AG04449 (cell line): ENCODE measurements at places on chromosomes 1 and 21.

GRCh38 chr1:228979774-228980173 lies 244.5 kb downstream of the RHOU start:
- no peak for DNase-seq

DNA sequence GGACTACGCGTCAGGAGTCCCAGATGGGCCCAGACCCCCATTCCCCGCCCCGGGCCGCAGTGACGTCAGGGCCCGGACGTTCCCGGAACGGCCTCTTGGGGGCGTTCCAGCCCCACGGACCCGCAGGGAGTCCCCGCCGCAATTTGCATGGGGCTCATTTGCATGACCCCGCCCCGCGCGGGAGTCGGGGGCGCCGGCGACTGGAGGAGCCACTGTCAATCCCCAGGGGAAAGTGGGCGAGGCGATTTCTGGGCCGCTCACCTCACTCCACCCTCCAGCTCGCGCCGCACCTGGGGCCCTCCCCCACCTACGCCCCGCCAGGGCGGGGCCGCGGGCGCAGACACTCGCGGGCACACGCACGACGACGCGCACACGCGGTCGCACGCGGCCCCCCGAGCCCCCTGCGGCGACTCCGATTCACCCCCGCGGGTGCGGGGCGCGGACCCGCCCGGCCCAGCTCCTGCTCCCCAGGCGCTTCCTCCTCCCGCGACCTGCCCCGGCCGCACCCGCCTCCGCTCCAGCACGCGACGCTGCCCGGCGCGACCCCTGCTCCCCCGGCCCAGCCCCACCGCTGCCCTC lies 13.2 kb downstream of the AGRN start:
- no peak for DNase-seq

GRCh38 chr1:15953294-15953771 lies 22.6 kb downstream of the ZBTB17 start:
- DNase-seq = no peak

GRCh38 chr1:2304921-2305681 lies 77.0 kb downstream of the SKI start:
- no peak for DNase-seq

DNA sequence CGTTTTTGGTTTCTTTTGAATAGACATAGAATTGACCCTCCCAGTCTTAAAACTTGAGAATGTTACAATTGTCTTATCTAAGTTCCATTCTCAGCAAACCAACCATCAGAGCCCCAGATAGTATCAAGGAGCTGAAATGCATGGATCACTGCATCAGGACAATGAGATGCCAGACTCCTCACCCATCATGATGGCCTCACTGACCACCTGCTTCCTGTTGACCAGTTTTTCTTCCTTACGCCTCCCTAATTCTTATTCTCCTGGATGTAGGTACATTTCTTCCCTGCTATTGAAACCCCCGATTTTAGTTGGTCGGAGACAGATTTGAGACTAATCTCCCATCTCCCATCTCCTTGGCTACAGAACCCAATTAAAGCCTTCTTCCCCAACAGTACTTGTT lies 17.7 kb downstream of the MATN1 start:
- DNase-seq = no peak

- no peak for DNase-seq
Observed at GRCh38 chr1:16955186-16955585, 25.2 kb downstream of the MFAP2 start.

- DNase-seq = no peak
Observed at GRCh38 chr1:223030871-223031400, 112.1 kb downstream of the TLR5 start.

- DNase-seq = no peak
Observed at GRCh38 chr1:96580920-96581319, 140.7 kb upstream of the PTBP2 start.

DNA sequence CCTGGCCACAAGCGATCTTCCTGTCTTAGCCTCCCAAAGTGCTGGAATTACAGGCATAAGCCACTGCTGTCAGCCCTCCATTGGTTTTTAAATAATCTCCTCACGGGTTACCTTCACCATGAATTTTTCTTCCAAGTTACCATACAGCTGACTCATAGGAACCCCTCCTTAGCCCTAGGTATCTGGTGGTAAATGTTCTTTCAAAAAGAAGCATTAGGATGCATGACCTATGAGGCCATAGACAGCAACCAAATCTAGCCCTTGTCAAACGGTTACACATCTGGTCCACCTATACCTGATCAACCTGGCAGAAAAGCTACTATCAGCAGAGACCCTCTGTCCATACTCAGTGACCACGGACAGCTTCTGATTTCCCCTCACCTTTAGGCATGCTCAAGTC lies 12.7 kb upstream of the DEGS1 start:
- no peak for DNase-seq

DNA sequence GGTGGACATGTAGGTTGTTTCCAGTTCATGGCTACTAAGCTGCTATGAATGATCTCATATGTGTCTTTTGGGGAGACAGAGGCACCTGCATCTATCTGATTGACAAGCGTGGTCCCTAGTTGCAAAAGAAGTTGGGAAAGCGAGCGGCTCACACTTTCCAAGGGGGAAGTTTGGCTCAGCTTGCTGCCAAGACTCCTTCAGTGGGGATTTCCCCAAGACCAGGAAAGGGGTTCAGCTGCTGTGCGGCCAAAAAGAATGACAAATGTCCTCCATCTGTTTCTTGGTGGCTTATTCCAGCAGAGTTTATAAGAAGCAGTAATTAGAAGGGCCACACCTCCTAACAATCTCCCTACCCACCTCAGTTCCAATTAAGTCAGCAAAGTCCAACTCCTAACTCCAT lies 128.5 kb upstream of the GALNT2 start:
- DNase-seq = no peak

DNA sequence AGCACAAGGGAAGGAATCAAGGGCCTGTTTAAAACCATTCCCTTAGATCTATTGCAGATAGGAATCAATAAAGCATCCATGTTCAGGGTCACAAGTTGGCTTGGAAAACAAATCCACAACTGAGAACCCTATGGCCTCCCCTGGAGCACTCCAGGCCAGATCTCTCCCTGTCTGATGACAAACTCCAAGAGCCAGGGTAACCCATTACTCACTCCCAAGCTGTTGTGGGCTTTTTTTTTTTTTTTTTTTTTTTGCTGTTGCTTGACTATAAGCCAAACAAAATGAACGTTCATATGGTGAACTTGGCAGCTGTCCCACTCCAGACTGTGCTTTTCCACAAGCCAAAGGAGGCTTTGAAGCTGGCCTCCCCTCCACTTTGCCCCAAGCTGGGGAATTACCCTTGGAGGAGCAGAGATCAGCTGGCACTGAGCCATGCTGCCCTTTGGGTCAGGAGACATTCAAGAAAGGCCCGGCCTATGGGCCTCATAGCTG lies 35.7 kb upstream of the VAV3 start:
- no peak for DNase-seq
